Cardiac septum (tissue), 1 donor: ENCODE measurements at places on chromosomes 5 and 9. TPM values are rescaled to one million over a fixed set of nuclear protein-coding genes. Genes with fewer than 3 reads are reported as not detected.

DNA sequence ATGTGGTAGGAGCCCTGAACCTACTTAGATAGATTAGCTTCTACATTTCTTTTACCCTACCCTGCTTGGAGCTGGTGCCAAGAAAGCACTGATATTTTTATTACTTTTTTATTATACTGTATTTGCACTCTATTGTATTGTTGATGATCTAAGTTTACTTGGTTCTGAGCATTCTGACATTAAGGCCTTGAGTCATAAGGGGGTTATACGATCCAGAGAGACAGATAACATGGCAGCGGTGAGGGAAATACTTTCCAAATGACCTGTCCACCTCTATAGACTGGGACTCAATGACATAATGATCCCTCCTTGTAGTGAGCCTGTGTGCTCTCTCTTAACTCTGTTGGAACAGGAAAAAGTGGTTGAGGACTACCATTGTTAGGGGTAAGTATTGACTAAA lies 176.3 kb downstream of the MAN2A1 start:
- DNase-seq: no peak

The OTP gene
- total RNA-seq: not detected

DNA sequence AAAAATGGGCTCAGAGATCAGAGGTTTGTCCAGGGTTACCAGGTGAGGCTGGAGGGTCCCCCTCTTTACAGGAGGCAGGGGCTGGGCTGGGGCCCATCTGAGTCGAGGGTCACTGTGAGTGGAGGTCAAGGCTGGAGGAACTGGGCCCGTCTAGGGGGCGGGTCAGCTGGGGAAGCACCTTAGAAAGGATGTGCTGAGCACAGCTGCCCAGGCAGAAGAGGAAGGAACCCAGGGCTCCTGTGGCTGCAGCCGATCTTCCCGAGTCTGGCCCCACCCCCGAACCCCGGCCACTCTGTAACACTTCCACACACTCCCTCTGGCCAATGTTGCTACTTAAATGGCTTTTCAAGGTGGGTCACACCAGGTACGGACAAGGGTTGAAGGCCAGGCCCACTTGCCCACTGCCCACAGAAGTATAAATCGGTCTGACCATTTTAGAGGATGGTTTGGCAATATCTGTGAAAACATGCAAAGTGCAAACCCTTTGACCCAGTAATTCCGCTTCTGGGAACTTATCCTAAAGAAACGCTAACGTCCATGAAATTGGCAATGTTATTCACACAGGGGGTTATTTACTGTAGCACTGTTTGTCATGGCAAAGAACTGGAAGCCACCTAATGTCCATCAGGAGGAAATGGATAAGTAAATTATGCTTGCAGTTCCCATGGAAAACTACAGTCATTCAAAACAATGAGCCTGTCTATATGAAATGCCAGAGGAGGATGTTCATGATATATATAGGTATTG lies 30.5 kb upstream of the EEIG1 start:
- DNase-seq: peak; percentile 78

The NCS1 gene
- total RNA-seq: 14.3 TPM

DNA sequence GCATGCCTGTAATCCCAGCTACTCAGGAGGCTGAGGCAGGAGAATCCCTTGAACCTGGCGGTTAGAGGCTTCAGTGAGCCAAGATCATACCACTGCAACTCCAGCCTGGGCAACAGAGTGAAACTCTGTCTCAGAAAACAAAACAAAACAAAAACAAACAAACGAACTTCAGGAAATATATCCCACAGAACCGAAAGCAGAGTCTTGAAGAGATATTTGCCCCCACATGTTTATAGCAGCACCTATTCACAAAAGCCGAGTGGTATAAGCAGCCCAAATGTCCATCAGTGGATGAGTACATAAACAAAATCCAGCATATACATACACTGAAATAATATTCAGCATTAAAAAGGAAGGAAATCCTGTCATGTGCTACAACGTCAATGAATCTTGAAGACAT lies 57.6 kb upstream of the GRIN3A start:
- DNase-seq: no peak

GRCh38 chr5:68260467-68260866 lies 44.9 kb downstream of the PIK3R1 start:
- DNase-seq: no peak

The PLK2 gene
- 117 TPM for total RNA-seq

DNA sequence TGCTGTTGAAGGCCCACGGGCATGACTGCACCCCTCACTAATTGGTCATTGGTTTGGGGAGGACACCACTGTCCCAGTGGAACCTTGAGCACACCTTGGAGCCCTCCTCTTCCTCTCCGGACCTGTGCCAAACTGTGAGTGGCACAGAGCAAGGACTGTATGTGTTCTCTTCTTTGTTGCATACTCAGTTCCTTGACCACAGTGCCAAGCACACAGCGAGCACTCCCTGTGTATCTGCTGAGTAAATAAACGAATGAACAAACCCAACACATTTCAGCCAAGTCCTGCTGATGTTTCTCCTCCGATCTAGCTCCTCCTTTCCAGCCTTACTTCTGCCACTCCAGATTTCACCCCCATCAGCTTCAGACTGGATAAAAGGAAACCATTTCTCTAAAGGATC lies 2.7 kb upstream of the TRIM52 start:
- DNase-seq: no peak

The GRM6 gene
- total RNA-seq: not detected

DNA sequence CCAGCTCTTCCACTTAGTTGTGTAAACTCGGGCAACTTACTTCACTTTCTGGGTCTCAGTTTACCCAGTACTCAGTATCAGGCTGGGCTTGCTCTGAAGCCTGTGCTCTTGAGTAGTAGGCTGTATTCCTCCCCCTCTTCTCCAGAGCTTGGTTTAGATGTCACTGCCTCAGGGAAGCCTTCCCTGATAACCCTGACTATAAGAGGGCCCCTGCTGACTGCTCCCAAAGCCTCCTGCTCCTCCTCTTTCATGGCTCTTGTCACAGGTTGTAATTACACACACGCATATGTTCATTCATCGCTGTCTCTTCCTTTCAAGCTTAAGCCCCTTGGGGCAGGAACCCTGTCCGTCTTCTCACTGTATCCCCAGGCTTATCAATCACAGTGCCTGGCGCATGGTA lies 140.2 kb downstream of the RGS3 start:
- DNase-seq: no peak

DNA sequence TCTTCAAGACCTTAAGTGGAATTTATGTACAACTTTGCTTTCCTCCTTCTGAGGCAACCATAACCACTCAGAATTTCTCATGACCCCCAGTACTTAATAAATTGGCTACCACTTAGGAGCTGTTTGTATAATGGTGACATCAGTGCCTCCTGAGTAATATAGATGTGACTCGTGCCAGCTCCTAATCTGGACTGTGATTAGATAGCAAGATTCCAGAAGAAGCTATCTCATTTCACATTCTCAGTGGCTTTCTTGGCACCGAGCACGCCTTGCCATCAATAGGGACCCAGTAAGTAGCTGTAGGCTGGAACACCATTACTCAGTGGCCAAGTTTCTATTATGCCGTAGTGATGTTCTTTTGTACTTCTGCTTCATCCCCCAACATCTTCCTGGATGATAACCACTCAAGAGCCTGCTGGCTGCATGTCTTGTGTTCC lies 228.8 kb downstream of the CD180 start:
- no peak for DNase-seq

DNA sequence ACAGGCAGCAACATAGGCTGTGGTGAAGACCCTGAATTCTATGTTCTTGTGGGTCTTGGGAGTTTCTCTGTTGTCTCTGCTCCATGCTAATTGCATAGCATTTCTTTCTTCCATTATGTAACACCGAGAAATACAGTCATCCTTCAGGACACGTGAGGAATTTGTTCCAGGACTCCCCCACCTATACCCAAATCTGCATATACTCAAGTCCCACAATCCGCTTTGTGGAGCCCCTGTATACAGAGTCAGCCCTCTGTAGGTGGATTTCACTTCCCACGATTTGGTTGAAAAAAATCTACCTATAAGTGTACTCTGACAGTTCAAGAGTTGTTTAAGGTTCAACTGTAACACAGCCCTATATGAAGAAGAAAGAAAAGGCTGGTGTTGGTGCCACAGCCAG lies 22.1 kb downstream of the ANKRD33B start:
- DNase-seq: no peak
